Suprapubic skin (tissue), 4 donors: ENCODE measurements at places on chromosomes 3 and 15.

DNA sequence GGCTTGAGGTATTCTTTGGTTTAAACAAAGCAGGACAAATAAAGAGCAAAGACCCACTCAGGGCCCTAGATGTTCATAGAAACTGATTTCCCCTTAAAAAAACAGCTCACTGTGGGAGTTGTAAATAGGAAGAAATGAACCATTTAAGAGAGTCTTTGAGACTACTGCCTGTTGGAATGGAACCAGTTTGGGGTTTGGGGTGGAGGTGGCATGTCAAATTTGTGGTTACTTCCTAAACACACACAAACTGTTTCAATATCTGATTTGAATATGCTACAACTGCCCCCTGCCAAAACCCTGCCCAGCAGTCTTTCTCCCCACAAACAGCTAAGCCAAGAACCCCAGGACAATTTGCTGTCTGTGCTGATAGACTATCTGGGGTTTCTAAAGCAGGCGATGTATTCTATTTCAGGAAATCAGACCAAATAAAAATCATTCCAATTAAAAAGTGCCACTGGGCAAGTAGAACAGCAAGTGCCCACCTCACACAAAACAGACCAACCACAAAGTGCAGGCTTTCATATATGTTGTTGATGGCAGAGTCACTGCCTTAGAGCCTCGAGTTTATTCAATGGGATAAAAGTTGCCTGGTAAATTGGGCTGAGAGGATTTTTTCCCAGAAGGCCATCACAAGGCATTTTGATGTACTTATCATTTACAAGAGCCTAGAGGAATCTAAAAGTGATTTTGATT is 293.9 kb upstream of the PROK2 start:
- H3K27me3 ChIP-seq = no peaks in the 10 kb centered on the region
- H3K27ac ChIP-seq = no peak overlapping the region
- no peak overlapping the region for H3K4me3 ChIP-seq
- DNase-seq = no peak
- no peaks in the 10 kb centered on the region for H3K36me3 ChIP-seq

- H3K27me3 ChIP-seq = no peaks in the 10 kb centered on the region
- no peak overlapping the region for H3K4me3 ChIP-seq
- H3K36me3 ChIP-seq = no peaks in the 10 kb centered on the region
- H3K27ac ChIP-seq = no peak overlapping the region
- no peak for DNase-seq
Measured at GRCh38 chr15:30063835-30064546, 18.8 kb upstream of the GOLGA8J start.

- no peaks in the 10 kb centered on the region for H3K27me3 ChIP-seq
- H3K27ac ChIP-seq = no peak overlapping the region
- peaks cover 3% of the 10 kb centered on the region for H3K4me1 ChIP-seq
- DNase-seq = no peak
Measured at GRCh38 chr3:185397676-185398075, 34.7 kb downstream of the MAP3K13 start.

- no peak for DNase-seq
- H3K36me3 ChIP-seq = peaks cover 15% of the 10 kb centered on the region
- H3K27ac ChIP-seq = peak overlapping the region; percentile 44
Measured at GRCh38 chr15:89123181-89123525, 34.9 kb downstream of the ABHD2 start.

GRCh38 chr15:44231842-44232241 is 36.8 kb upstream of the FRMD5 start:
- no peaks in the 10 kb centered on the region for H3K36me3 ChIP-seq
- no peak for DNase-seq
- no peak overlapping the region for H3K4me3 ChIP-seq
- H3K4me1 ChIP-seq = no peaks in the 10 kb centered on the region
- H3K27me3 ChIP-seq = no peaks in the 10 kb centered on the region
- H3K27ac ChIP-seq = no peak overlapping the region

DNA sequence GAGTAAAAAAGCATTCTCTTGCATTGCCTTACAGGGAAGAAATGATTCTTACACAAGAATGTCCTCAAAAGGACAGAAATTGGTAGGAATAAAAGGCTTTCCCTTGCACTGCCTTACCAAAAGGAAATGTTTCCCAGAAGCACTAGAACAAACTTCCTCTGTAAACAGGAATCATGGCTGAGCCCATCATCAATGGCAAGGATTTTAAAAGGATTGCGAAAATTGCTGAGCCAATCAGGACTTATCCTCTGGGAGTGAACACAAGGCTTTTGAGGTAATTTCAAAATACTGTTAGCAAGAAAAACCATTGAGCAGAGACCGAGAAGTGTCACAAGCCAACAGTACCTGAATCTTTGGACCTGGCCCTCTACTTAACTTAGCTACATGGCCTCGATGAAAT is 897.3 kb downstream of the ROBO1 start:
- peaks cover 4% of the 10 kb centered on the region for H3K4me1 ChIP-seq
- H3K27me3 ChIP-seq = no peaks in the 10 kb centered on the region
- H3K36me3 ChIP-seq = no peaks in the 10 kb centered on the region

DNA sequence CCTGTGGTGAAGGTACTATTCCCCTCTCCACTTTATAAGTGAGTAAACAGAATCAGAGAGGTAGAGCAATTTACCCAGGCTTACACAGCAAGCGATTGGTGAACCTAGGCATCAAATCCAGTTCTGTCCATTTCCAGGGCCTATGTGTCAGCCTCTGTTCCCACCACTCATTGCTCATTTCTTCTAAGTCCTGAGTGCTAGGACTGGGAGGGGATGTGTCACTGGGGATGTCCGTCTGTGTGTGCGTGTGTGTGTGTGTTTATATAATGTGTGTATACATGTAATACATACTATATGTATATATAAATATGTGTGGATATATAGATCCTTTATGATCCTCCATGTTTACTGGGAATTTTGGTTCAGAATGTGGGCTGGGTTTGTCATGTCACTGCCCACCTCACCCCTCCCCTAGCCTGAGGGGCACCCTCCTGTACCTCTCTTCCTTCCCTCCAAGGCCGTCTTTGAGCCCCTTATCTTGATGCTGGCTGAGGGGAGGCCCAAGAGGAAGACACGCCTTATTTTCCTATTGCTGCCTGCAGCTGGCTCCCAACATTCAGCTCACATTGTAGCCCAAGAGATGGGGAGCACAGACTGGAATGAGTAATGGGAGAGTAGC is 2.1 kb downstream of the TMEM43 start:
- peak overlapping the region; percentile 99 for H3K4me3 ChIP-seq
- no peak for DNase-seq
- H3K27ac ChIP-seq = peak overlapping the region; percentile 100
- peaks cover 45% of the 10 kb centered on the region for H3K4me1 ChIP-seq

DNA sequence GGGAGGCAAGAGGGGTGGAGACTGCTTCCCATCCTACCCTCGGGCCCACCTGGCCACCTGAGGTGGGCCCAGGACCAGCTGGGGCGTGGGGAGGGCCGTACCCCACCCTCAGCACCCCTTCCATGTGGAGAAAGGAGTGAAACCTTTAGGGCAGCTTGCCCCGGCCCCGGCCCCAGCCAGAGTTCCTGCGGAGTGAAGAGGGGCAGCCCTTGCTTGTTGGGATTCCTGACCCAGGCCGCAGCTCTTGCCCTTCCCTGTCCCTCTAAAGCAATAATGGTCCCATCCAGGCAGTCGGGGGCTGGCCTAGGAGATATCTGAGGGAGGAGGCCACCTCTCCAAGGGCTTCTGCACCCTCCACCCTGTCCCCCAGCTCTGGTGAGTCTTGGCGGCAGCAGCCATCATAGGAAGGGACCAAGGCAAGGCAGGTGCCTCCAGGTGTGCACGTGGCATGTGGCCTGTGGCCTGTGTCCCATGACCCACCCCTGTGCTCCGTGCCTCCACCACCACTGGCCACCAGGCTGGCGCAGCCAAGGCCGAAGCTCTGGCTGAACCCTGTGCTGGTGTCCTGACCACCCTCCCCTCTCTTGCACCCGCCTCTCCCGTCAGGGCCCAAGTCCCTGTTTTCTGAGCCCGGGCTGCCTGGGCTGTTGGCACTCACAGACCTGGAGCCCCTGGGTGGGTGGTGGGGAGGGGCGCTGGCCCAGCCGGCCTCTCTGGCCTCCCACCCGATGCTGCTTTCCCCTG is 2.2 kb upstream of the FES start:
- H3K36me3 ChIP-seq = peaks cover 57% of the 10 kb centered on the region
- no peak overlapping the region for H3K27ac ChIP-seq
- H3K27me3 ChIP-seq = no peaks in the 10 kb centered on the region
- H3K4me1 ChIP-seq = peaks cover 44% of the 10 kb centered on the region
- no peak overlapping the region for H3K4me3 ChIP-seq

DNA sequence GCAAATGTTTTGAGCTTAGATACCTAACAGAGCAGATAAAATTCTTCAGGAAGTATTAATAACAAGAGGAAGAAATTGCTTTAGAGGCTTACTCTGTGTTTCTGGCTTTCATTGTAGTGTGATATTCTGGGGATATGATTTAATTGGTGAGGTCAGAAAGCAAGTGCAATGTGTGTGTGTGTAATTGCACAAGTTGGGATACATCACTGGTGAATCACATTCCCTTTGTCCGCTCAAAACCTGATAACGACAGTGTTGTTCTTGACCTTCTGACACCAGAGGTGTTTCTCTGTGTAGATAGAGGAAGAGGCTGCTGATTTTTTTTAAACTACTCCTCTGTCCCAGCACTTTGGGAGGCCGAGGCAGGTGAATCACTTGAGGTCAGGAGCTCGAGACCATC is 161.1 kb downstream of the CACNA2D3 start:
- peaks cover 2% of the 10 kb centered on the region for H3K27me3 ChIP-seq
- no peaks in the 10 kb centered on the region for H3K36me3 ChIP-seq
- no peak for DNase-seq
- H3K27ac ChIP-seq = no peak overlapping the region
- no peak overlapping the region for H3K4me3 ChIP-seq
- no peaks in the 10 kb centered on the region for H3K4me1 ChIP-seq

DNA sequence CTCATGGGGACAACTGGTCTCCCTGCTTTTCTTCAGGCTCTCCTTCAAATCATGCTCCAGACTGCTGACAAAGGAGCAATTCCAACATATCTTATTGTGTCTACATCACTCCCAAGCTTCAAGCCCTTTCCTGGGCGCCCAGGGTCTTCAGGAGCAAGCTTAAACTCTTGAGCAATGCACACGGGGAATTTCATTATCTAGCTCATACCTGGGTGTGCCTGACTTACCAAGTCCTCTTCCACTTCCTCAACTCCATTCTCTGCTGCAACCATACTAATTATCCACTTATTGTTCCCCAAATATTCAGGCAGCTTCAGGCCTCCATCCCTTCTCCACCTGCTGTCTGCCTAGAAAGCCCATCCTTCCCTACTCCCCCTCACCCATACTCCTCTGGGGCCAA is 50.6 kb downstream of the B3GNT5 start:
- no peaks in the 10 kb centered on the region for H3K27me3 ChIP-seq
- peaks cover 40% of the 10 kb centered on the region for H3K4me1 ChIP-seq
- H3K36me3 ChIP-seq = no peaks in the 10 kb centered on the region

GRCh38 chr3:15847239-15847638 is 49.5 kb upstream of the ANKRD28 start:
- H3K27ac ChIP-seq = no peak overlapping the region
- no peak overlapping the region for H3K4me3 ChIP-seq
- no peaks in the 10 kb centered on the region for H3K27me3 ChIP-seq
- H3K36me3 ChIP-seq = no peaks in the 10 kb centered on the region

DNA sequence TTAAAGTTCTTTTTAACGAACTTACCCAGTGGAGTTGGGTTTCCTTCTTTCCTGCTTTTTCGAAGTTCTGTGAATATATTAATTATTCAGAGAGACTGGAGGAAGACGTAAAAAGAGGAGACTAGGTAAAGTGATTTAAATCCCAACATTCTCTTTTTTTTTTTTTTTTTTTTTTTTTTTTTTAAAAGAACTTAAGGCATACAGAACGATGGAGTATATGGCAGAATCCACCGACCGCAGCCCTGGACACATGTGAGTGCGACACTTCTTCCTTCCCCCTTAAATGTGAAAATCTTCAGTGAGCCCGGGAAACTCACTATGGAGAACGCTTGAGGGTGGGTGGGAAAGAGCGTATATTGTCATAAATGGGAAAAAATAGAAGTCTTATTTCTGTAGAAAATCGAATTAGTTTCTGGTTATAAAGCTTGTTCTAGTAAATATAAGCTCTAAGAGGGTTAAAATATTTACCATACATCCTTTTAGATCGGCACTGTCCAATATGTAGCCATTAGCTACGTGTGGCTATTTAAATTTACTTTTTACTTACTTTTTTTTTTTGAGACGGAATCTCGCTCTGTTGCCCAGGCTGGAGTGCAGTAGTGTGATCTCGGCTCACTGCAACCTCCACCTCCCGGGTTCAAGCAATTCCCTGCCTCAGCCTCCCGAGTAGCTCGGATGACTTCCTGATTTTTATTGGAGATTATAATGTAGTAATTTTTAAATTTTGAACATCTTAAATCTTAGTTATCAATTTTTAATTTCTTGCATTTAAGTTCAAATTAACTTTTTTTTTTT is 892 bp downstream of the NMD3 start:
- DNase-seq = no peak
- H3K4me3 ChIP-seq = peak overlapping the region; percentile 71
- H3K36me3 ChIP-seq = peaks cover 7% of the 10 kb centered on the region
- peaks cover 40% of the 10 kb centered on the region for H3K4me1 ChIP-seq
- H3K27ac ChIP-seq = peak overlapping the region; percentile 90

GRCh38 chr3:28846971-28847478 is 433.8 kb upstream of the RBMS3 start:
- H3K27me3 ChIP-seq = no peaks in the 10 kb centered on the region
- no peak for DNase-seq
- H3K27ac ChIP-seq = no peak overlapping the region
- H3K4me3 ChIP-seq = no peak overlapping the region

- H3K4me1 ChIP-seq = peaks cover 16% of the 10 kb centered on the region
- H3K27me3 ChIP-seq = no peaks in the 10 kb centered on the region
- no peak overlapping the region for H3K27ac ChIP-seq
- DNase-seq = no peak
Measured at GRCh38 chr15:83926116-83926515, 272.2 kb downstream of the ADAMTSL3 start.

GRCh38 chr3:124463234-124463633 is 267.0 kb upstream of the UMPS start:
- DNase-seq = no peak
- H3K4me3 ChIP-seq = no peak overlapping the region
- no peak overlapping the region for H3K27ac ChIP-seq

- H3K36me3 ChIP-seq = no peaks in the 10 kb centered on the region
- H3K27me3 ChIP-seq = no peaks in the 10 kb centered on the region
- H3K27ac ChIP-seq = no peak overlapping the region
- no peak overlapping the region for H3K4me3 ChIP-seq
- H3K4me1 ChIP-seq = peaks cover 2% of the 10 kb centered on the region
- DNase-seq = no peak
Measured at GRCh38 chr15:59013246-59013873, 25.9 kb downstream of the RNF111 start.

GRCh38 chr3:126113733-126114442 is 30.0 kb upstream of the SLC41A3 start:
- H3K36me3 ChIP-seq = no peaks in the 10 kb centered on the region
- no peak overlapping the region for H3K4me3 ChIP-seq
- no peaks in the 10 kb centered on the region for H3K4me1 ChIP-seq
